ENCODE measurements at places on chromosomes 16 and 17. TPM values are rescaled to one million over a fixed set of nuclear protein-coding genes. Genes with fewer than 3 reads are reported as not detected.

DNA sequence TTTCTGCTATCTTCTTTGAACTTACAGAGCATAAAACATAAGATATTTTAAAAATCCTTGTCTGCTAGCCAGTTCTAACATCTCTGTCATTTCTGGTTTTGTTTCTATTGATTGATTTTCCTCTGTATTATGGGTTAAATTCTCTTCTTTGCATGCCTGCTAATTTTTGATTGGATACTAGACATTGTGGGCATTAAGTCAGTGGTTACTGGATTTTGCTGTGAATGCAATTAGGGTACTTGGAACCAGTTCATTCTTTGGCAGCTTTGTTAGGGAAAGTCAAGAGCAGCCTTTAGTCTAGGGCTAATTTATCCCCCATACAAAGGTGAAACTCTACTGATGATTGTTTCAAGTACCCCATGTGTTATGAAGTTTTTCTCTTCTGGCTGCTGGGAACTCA lies 127.0 kb upstream of the NACA2 start:
- no peak overlapping the region for H3K4me3 ChIP-seq
- H3K36me3 ChIP-seq, result peaks cover 40% of the 10 kb centered on the region
- H3K27me3 ChIP-seq, result no peaks in the 10 kb centered on the region
- no peak overlapping the region for H3K27ac ChIP-seq
- H3K4me1 ChIP-seq, result no peaks in the 10 kb centered on the region

- no peaks in the 10 kb centered on the region for H3K27me3 ChIP-seq
- no peak overlapping the region for H3K4me3 ChIP-seq
- DNase-seq, result no peak
- no peaks in the 10 kb centered on the region for H3K4me1 ChIP-seq
- H3K36me3 ChIP-seq, result no peaks in the 10 kb centered on the region
Observed at GRCh38 chr17:44266402-44267164, 1.4 kb downstream of the SLC4A1 start.

DNA sequence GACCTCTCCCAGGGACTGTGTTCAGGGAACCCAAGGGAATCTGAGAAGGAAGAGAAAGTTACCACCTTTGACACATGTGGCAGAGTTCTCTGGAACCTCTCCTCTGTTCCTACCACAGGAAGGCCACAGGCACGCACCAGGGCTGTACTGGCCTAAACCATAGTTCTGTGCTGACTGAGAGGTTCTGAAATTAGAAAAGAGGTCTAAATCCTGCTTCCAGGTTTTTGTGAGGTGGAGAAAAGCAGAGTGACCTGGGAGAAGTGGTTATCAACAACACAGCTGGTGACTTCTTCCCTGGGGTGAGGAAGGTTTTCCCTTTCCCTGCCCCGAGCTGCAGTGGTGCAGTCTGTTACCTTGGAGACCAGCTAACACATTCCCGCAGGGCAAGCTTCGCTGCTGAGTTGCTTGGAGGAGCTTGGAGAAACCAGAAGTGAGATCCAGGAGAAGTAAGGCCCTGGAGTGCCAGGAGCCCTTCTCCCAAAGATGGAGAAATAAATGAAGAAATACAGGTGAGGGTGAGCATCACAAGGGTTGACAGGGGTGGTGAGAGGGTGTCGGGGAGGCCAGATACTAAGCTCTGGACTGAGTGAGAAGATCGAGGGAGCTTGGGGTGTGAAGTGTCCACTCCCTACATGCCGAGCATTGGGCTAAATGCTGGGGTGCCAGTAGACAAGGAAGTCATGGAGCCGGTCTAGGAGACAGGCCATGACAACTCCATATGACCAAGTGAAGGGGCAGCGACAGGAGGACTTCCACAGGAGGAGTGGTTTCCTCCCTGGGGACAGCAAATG lies at the start of gene VWA3A:
Gene VWA3A, plus strand, starts transcription at position 399 of the 791 bp plus-strand sequence. Its CDS starts 97 bp downstream, at position 496.
- no peak within 1 kb of the TSS for H3K27ac ChIP-seq
- no peak within 1 kb of the TSS for H3K4me3 ChIP-seq
- H3K27me3 ChIP-seq, result peaks cover 13% of the 10 kb centered on the region
- no peaks in the 10 kb centered on the region for H3K4me1 ChIP-seq

- H3K36me3 ChIP-seq, result peaks cover 5% of the 10 kb centered on the region
- H3K4me1 ChIP-seq, result peaks cover 23% of the 10 kb centered on the region
- H3K4me3 ChIP-seq, result peak overlapping the region; percentile 82
- peak overlapping the region; percentile 93 for H3K27ac ChIP-seq
- no peak for DNase-seq
- no peaks in the 10 kb centered on the region for H3K27me3 ChIP-seq
Observed at GRCh38 chr17:82050761-82051641, 610 bp downstream of the RFNG start.

- no peak for DNase-seq
- H3K4me1 ChIP-seq, result no peaks in the 10 kb centered on the region
- H3K27me3 ChIP-seq, result no peaks in the 10 kb centered on the region
- H3K27ac ChIP-seq, result no peak overlapping the region
- no peaks in the 10 kb centered on the region for H3K36me3 ChIP-seq
Observed at GRCh38 chr16:5965321-5965720, 867.7 kb upstream of the EEF2KMT start.

BAIAP2 gene
- total RNA-seq, result 2.8 TPM

DNA sequence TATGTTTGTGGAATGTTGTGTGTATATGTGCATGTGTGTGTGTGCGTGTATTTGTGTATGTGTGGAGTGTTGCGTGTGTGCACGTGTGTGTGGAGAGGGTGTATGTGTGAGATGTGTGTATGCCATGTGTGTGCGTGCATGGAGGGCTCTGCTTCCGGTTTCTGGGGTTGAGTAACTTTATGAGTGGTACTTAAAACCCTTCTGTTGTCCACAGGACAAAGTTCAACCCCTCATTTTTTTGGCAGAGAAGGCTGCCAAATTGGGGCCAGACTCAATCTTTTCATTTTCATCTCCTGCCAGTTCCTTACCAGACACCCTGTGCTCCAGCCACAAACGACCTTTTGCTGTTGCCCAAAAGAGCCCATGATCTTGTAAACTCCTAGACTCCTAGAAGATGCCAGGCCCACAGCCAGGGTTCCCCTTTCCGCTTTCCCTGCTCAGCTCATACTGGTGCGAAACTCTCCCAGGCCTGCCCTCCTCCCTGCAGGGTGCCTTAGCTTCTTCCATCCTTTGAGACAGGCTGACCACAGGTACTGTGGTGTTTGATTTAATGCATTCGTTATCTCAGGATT lies 100.2 kb downstream of the CMIP start:
- H3K27me3 ChIP-seq, result no peaks in the 10 kb centered on the region
- H3K27ac ChIP-seq, result no peak overlapping the region
- H3K4me1 ChIP-seq, result peaks cover 16% of the 10 kb centered on the region
- H3K4me3 ChIP-seq, result no peak overlapping the region
- DNase-seq, result no peak

- peaks cover 39% of the 10 kb centered on the region for H3K27me3 ChIP-seq
- no peaks in the 10 kb centered on the region for H3K36me3 ChIP-seq
- no peak overlapping the region for H3K27ac ChIP-seq
- peaks cover 19% of the 10 kb centered on the region for H3K4me1 ChIP-seq
- no peak for DNase-seq
Observed at GRCh38 chr17:7282752-7283321, 1.3 kb downstream of the SLC2A4 start.

TBC1D3L gene
- 1.5 TPM for total RNA-seq

GRCh38 chr17:63963123-63963522 lies 9.6 kb downstream of the SCN4A start:
- no peak overlapping the region for H3K27ac ChIP-seq
- H3K27me3 ChIP-seq, result peaks cover 2% of the 10 kb centered on the region
- H3K4me3 ChIP-seq, result no peak overlapping the region
- H3K36me3 ChIP-seq, result no peaks in the 10 kb centered on the region
- DNase-seq, result no peak

GRCh38 chr17:67280279-67280678 lies 35.3 kb upstream of the HELZ start:
- H3K4me3 ChIP-seq, result no peak overlapping the region
- H3K36me3 ChIP-seq, result no peaks in the 10 kb centered on the region
- DNase-seq, result no peak

DNA sequence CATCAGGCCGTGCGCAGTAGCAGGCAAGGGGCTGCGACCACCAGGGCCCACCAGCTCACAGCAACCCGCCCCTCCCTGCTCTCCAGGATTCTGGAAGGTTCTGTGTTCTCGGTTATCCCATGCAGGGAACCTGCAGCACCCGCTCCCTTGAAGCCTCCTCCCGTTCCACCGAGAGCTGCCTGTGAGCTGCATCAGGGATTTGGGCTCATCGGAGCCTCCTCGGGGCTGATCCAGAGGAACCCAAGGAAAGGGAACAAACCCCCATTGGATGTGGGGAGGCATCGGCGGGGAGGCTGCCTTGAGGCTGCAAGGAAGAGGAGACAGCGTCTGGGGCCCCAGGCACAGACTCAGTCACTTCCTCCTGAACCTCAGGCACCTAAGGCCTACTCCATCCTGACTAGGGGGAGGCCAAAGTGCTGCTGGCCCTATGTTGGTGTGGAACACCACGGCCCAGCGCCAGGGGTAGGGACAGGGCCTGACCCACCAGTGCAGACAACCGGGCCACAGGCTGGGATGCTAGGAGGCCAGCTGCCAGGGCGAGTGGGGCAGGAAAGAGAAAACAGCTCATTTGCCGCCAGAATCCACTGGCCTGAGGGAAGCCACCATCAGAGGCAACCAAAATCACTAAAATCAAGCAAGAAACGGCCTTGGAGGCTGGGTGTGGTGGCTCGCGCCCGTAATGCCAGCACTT lies 14.4 kb upstream of the LGALS3BP start:
- no peak overlapping the region for H3K27ac ChIP-seq
- DNase-seq, result no peak
- H3K4me1 ChIP-seq, result peaks cover 4% of the 10 kb centered on the region
- H3K27me3 ChIP-seq, result no peaks in the 10 kb centered on the region

DNA sequence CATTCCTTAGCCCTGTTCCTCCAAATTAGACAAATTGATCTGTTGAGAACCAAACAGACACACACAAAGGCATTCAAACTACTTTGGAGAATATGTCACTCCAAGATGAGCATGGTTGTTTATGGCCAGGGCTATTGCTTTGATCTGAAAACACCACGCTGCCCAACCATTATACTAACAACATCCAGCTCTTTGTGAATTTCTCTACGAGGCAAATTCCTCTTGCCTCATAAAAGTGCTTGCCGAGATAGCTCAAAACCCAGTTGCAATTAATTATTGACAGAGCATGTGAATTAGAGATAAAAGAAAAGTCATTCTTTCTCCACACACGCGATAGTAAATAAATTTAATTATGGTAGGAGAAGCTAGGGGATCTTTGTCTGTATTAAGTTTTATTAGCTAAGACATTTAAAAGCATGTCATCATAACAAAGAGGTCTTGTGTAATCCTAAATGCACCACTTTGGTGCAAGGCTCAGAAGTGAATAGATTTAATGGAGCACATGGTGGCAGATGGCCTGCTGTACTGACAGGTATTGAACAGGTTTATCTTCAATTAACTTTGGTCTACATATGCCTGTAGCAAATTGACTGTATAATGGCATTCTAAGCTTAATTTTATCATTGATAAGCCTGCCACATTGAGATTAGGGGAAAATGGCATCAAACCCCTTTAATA lies 441.8 kb downstream of the HS3ST4 start:
- no peaks in the 10 kb centered on the region for H3K36me3 ChIP-seq
- H3K4me1 ChIP-seq, result no peaks in the 10 kb centered on the region
- no peak overlapping the region for H3K4me3 ChIP-seq
- H3K27ac ChIP-seq, result no peak overlapping the region
- no peak for DNase-seq

- H3K36me3 ChIP-seq, result no peaks in the 10 kb centered on the region
- DNase-seq, result no peak
- H3K4me3 ChIP-seq, result no peak overlapping the region
- H3K4me1 ChIP-seq, result no peaks in the 10 kb centered on the region
- H3K27ac ChIP-seq, result no peak overlapping the region
Observed at GRCh38 chr16:35185366-35186044, 1726.1 kb downstream of the TP53TG3F start.

DNA sequence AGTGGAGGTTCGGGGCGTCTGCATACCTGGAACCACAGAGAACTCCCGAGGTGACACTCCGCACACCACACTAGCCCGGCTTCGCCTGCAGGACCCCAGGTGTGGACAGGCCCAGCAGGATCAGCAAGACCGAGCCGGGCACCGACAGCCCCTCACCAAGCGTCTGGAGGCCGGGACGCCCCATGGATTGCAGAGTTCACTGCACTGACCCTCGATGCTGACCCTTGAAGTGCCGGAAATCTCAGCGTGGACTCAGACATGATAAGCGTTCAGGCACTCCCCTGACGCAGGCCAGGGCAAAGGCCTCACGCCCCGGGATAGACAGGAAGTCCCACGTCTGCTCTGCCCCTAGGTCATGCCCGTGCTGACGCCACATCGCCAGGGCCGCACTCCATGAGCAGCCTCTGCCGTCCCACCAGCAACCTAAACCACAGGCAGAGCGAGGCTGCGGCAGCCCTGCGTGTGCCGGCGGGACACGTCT lies 26.0 kb downstream of the ACSF3 start:
- no peak overlapping the region for H3K4me3 ChIP-seq
- H3K4me1 ChIP-seq, result peaks cover 61% of the 10 kb centered on the region
- H3K27ac ChIP-seq, result peak overlapping the region; percentile 51
- H3K27me3 ChIP-seq, result no peaks in the 10 kb centered on the region
- no peak for DNase-seq
- peaks cover 69% of the 10 kb centered on the region for H3K36me3 ChIP-seq

GRCh38 chr16:13306161-13306995 lies 405.0 kb downstream of the SHISA9 start:
- no peak overlapping the region for H3K4me3 ChIP-seq
- H3K27ac ChIP-seq, result no peak overlapping the region
- no peaks in the 10 kb centered on the region for H3K27me3 ChIP-seq
- no peak for DNase-seq

- DNase-seq, result no peak
- no peak overlapping the region for H3K27ac ChIP-seq
- H3K4me3 ChIP-seq, result no peak overlapping the region
- peaks cover 36% of the 10 kb centered on the region for H3K36me3 ChIP-seq
- peaks cover 25% of the 10 kb centered on the region for H3K4me1 ChIP-seq
- no peaks in the 10 kb centered on the region for H3K27me3 ChIP-seq
Observed at GRCh38 chr16:31078597-31079341, 4.5 kb downstream of the ZNF646 start.

- DNase-seq, result no peak
- no peak overlapping the region for H3K27ac ChIP-seq
- no peaks in the 10 kb centered on the region for H3K27me3 ChIP-seq
- peaks cover 28% of the 10 kb centered on the region for H3K36me3 ChIP-seq
Observed at GRCh38 chr16:2005646-2006045, 4.0 kb downstream of the ZNF598 start.

PIMREG gene
- 16.4 TPM for total RNA-seq

MSRB1 gene
- total RNA-seq, result 12.8 TPM

DNA sequence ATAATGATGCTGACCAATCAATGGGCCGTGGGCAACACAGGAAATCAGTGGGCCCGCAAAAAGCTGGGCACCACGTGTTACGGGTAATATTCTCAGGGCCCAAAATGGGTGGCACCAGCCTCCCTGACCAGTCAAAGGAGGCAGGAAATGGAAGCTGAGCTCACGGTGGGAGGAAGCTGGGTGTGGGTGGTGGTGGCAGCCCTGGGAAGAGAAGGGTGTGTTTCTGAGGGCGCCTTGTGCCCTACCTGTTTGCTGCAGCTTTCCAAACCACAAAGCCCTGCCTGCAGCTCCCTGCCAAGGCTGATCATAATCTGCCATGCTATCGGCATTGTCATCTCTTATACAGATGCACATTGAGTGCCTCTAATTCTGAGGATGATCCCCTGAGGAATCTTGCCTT lies 457.9 kb downstream of the SLC39A11 start:
- no peaks in the 10 kb centered on the region for H3K27me3 ChIP-seq
- peak overlapping the region; percentile 60 for H3K27ac ChIP-seq
- DNase-seq, result peak; percentile 36
- H3K4me3 ChIP-seq, result peak overlapping the region; percentile 26
- H3K4me1 ChIP-seq, result peaks cover 22% of the 10 kb centered on the region

GRCh38 chr16:48434653-48435317 lies 49.6 kb upstream of the SIAH1 start:
- peaks cover 9% of the 10 kb centered on the region for H3K4me1 ChIP-seq
- no peak overlapping the region for H3K27ac ChIP-seq
- no peak overlapping the region for H3K4me3 ChIP-seq
- DNase-seq, result no peak
